ENCODE measurements at places on chromosomes 6 and 20. TPM values are rescaled to one million over a fixed set of nuclear protein-coding genes. Genes with fewer than 3 reads are reported as not detected.

GRCh38 chr6:37137201-37138090, 32.5 kb upstream of the PIM1 start:
- peak; percentile 92 for DNase-seq

- no peak for DNase-seq
Observed at GRCh38 chr6:29502597-29502996, 14.8 kb upstream of the MAS1L start.

- DNase-seq = peak; percentile 35
Observed at GRCh38 chr6:33695451-33695887, 16.0 kb downstream of the UQCC2 start.

DNA sequence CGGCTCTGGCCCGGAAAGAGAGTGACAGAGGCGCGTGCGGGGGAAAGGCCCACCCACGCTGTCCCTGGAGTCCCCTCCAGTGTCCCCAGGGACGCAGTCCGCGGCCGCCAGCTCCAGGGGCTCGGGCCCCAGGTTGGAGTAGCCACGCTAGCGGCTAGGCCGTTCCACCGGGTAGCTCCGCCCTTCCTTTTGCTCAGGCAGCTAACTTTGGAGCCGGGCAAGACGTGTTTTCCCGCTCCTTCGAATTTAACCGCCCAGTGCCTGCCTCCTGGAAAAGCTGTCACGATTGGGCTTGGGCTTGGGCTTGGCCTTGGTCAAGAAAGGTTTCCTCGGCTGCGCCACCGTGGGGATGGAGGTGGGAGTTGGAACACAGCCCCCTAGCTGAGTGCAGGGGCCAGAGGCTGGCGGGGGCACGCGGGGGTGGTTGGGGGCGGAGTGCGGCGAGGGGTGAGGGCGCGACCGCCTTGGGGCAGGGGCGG, 4.7 kb downstream of the LINC00237 start:
- DNase-seq = peak; percentile 79

Gene GMPR
- 5.1 TPM for total RNA-seq

Gene CAGE1
- total RNA-seq = 0.21 TPM

DNA sequence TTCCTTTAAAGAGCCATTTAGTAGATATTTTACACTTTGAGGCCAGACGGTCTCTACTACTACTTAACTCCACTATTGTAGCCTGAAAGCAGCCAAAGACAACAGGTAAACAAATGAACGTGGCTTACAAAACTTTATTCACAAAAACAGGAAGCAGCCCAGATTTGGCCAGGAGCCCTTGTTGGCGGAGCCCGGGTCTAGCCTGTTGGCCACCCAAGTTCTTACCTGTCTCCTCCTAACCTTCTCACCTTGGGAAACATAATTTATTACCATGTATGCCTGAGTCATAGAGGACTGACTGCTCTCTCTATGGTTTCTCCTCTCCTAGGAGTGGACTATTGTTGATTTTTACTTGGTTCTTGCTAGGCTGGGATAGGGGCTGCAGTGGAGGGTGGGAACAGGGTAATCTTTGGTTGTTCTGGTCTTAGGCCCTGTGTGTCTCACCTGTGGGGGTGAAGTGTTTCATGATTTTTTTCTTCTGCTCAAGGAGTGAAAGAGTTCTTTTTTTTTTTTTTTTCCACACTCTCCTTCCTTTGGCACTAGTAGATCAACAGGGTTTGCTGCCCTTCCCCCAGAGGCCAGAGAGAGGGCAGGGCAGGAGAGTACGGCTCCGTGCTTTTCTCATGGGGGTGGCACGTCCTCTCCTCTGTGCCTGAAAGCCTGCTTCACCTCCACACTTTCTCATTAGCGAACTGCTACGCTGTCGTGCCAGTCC, 90.0 kb downstream of the RPP40 start:
- no peak for DNase-seq

- no peak for DNase-seq
Observed at GRCh38 chr20:50277064-50277415, 86.4 kb downstream of the CEBPB start.

DNA sequence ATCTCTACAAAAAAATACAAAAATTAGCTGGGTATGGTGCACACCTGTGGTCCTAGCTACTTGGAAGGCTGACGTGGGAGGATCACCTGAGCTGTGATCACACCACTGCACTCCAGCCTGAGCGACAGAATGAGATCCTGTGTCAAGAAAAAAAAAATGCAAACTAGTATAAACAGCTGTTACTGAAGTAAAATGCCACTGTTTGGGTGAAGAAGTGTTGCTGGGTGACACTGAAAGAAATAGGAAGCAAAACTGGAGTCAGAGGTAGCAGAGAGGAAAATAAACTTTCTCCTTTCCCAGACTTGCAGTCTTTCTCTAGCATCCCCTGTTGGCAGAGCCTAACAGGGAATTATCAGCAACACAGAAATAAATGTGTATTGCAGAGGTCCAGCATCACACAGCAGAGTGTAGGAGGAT, 241.2 kb upstream of the PREP start:
- DNase-seq = no peak

Gene C6orf52
- total RNA-seq = 4.6 TPM

Gene SIRPD
- not detected for total RNA-seq

DNA sequence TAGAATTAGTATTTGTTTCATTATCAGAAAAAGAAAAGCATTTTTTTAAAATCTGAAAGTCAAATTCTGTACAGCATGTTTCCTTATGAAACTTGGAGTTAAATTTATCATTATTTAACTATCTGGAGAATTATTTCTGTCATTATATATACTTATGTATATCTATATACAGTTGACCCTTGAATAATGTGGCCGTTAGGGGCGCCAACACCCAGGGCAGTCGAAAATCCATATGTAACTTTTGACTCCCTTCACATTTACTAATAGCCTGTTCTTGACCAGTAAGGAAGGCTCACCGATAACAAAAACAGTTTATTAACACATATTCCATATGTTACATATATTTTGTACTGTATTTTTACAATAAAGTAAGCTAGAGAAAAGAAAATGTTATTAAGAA, 341.2 kb downstream of the ADGRB3 start:
- peak; percentile 2 for DNase-seq

Data from H7 (cell line).